ENCODE measurements at places on chromosomes 13 and 19.

DNA sequence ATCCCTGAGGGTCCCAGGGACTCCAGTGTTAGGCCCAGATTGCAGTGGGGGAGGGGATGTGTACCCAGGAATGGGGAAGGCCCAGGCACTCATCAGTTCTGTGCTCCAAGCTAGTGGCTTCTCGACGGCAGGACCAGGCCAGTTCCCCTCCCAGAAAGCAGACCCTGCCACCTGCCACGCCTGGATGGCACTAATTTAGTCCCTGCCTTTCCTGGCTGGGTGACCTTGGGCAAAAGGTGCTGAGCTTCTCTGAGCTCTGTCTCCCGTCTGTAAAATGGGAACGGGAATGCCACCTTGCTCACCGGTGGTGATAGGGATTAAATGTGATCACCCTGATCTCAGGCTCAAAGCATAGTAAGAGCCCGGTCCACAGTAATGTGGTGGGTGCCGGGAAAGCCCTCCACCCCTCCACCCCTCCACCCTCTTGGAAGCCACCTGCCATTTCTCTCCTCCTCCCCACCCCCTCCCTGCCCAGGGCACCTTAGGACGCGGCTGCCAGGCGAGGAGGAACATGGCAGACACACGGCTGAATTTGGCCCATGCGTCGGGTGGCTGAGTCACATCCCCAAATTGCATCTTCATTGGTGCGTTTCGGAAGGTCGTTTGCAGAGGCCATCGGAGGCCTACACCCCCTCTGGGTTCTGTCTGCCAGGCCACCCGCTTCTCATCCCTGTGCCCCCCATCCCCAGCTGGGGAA lies 2.3 kb downstream of the KCNN1 start:
- no peak for DNase-seq

DNA sequence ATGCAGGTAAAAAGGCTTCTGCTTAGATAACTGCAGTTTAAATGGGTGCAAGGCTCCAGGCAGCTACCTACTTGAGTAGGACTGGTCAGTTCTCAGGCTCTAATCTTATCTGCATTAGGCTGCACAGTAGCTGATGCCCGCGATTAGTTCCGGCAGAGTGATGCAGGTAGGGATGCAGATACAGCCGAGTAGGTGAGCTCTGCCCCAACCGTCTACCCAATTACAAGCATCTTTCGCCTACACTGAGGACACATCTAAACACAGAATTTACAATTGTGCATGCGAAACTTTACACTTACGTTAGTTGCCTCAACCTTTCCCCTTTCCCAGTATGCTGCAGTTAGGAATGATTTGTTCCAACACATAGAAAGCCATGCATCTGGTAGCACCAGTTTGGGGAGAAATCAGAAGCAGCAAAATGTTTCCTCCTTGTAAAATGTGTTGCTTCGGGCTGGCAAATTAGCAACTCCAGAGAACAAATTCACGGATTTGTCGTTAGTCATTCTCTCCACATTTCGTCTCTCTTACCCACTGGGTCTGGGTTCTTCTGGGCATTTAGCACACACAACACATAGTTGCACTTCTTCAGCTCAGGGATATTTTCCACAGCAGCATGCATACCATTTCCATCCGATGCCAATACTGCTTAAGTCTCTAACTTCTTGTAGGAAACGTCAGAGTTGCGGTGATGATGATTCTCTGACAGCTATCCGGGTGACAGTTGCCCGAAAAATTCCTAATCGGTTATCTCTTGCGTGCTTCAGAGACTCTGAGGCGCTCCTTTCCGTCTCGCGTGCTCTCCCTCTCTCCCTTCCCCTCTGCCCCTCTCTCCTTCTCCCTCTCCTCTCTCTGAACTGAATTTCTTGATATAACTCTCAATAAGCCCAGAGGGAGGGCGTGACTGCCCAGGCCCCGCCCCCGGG lies at the start of gene PCDH9:
TSS of gene PCDH9 (minus strand) at position 856 of the 923 bp plus-strand sequence. CDS start 1,896 bp downstream, outside the sequence.
- DNase-seq = peak; percentile 23

DNA sequence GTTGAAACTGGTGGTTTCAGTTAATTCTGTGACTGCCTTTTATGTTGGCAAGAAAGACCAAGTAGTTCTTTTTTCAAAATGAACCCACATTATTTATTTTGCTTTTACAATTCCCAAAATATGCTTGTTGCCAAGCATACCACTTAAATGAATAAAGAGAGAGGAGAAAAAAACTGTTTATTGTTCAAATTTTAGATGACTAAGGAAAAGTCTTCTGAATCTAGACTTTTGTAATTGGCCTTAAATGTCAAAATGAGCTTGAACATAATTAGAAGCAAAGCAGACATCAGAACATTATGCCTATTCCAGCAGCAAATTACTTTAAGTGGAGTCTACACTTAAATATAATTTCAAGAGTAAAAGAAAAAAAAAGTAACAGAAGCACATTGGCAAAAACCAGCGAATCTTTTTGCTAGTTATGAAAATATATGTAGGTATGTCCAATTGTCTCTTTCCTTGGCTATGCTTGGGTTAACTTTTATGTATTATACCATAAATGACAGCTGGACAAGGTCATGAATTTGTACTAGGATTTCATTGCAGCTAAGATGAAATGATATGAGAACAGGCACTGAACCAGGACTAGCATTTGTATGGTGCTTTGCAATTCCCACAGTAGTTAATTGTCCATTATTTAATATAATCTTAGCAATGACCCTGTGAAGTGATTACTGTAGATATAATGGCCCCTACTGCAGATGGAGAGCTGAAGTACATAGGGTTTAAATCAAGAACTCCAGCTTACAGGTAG lies 211.9 kb downstream of the NALCN start:
- no peak for DNase-seq

DNA sequence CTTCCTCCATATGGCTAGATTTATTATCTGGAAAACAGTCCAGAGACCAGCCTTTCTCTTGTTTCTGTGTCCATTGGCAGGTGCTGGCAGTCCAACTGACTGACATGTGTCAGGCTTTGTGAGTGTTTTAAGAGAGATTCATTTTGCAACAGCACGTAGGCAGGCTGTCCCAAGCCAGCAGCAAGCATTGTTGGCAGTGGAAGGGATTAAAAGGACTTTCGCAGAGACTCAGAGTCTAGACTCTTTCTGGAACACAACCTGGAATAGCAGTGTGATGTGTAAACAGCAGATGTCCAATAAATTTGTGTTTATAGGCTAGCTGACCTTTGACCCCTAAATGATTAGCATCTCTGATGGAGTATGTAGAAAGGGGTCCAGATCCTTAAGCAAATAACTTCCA lies 222.2 kb upstream of the SERP2 start:
- DNase-seq = no peak

- no peak for DNase-seq
Observed at GRCh38 chr13:39783051-39783450, 127.6 kb downstream of the COG6 start.

DNA sequence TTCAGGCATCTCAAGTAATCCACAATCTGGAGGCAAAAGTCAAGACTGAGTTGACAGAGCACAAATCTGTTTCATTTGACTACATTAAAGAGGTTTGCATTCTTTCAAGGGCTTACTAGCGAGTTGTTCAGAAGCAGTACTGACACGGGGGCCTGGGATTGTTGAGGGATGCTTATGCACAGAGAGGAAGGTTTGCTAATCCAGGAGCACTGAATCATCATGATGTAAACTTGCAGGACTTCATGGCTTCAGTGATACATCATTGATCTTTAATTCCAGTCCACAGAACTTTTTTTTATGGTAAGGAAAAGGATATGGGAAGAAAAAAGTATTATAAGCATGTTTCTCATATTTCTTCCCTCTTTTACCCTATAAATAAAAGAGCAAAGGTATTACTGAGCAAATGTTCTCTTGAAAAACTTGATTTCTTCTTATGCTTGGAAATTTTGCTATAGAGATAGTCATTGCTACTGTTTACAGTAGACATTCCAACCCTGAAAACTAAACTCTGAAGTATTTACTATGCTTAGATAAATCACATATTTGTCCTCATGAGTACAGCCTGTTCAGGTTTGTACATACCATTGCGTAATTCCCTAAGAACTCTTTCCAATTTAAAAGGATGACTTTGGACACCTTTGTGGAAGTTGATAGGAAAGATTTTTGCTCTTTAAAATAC lies 65.8 kb upstream of the KPNA3 start:
- no peak for DNase-seq

- DNase-seq = no peak
Observed at GRCh38 chr13:37870895-37871550, 1.5 kb upstream of the TRPC4 start.

GRCh38 chr19:4337906-4338440 lies 654 bp downstream of the STAP2 start:
- DNase-seq = no peak

DNA sequence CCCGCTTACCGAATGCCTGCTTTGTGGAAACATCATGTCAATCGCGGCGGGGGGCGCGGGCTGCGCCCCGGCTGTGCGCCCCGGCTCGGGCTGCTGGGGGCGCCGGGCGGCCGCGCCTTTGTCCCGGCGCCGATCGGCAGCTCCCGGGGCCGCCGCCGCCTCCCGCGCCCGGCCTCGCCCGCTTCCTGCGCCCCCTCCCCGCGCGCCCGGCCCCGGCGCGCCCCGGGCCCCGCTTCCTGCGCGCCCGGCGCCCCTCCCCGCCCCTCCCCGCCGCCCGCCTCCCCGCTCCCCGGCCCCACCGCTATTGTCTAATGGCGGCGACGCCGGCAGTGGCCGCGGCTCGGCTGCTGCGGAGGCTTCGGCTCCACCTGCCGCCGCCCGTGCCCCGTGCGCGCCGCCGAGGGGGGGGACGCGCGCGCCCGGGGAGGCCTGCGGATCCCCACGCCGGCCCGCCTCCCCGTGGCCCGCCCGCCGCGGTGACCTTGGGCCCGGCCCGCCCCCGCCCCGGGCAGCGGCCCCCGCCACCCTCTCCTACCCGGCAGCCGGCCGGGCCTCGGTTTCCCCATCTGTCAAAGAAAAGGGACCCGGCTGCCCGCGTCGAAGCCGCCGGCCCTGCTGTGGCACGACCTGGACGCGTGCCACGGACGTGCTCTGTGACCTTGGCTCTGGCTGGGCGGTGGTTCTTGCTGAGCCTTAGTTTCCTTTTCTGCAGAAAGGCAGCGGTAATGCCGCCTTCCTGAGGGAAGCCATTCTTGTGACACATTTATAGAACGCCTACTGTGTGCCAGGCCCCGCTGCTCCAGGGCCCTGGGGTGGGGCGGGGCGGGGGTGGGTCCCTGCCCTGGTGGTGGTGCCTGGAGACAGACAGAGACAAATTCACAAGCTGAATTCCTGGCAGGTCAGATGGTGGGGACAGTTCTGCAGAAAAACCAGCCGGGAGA lies at the start of gene TLE5:
TSS of gene TLE5 (minus strand) at position 331 of the 941 bp plus-strand sequence. CDS start at position 36, 295 bp downstream.
- peak; percentile 38 for DNase-seq

GRCh38 chr13:48839171-48839570 lies 136.5 kb upstream of the FNDC3A start:
- DNase-seq = no peak

DNA sequence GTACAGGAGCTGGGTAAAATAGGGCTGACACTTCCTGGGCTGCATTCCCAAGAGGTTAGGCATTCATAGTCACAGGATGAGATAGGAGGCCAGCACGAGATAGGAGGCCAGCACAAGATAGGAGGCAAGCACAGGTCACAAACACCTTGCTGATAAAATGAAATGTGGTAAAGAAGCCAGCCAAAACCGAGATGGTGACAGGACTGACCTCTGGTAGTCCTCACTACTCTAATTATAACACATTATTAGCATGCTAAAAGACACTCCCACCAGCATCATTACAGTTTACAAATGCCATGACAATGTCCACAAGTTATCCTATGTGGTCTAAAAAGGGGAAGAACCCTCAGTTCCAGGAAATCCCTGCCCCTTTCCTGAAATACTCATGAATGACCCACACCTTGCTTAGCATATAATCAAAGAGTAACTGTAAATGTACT lies 20.9 kb upstream of the IGSF23 start:
- no peak for DNase-seq

- peak; percentile 89 for DNase-seq
Observed at GRCh38 chr19:46428239-46429135, at the start of gene PNMA8C. Gene PNMA8C, minus strand, starts transcription at chr19:46428936. Its CDS starts 577 bp downstream, at chr19:46428359.

DNA sequence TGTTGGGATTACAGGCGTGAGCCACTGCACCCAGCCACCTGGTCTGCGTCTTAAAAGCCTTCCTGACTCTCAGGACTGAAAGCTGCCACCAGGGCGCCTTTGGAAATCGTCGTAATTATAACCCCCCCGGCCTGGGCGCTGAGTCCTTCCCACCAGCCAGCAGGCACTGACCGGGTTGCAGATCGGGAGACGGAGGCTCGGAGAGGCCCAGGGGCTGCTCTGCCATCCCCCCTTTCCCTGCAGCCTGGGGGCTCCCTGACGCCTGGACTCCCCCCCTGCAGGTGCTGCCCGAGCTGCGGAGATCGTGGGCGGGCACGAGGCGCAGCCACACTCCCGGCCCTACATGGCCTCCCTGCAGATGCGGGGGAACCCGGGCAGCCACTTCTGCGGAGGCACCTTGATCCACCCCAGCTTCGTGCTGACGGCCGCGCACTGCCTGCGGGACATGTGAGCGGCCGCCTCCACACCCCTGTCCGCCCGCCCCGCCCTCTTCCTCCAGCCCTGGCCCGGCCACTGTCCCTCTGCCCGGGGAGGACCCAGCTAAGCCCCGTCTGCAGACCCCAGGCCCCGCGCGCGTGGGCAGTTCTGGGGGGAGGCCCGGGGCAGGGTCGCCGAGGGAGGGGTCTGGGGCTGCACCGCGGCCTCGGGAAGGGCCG lies 2.5 kb downstream of the PRTN3 start:
- peak; percentile 30 for DNase-seq

DNA sequence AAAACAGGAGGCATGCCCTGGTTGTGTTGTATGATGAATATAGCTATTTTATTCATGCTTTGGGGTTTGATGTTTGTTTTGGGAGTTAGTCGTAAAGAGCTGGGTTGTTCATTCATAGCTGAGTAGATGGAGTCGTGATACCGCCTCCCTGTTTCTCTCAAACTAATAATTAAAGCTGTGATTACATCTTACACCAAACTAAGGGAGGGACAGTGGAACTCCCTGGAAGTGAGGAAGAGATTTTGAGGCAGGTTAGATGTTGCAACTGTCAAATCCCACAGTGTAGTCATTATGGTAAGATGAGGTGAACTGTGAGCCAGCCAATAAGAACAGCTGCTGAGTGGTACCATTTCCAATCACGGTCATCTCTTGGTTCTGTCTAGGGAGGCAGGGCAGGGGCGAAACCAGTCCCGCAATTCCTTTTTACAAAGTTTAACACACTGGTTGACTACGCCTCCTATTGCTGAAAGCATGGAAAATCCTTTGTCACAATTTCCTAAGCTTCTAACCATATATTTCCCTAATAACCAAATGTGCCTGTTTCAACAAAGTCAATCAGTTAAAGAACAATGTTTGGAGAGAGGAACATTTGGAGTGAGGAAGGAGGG lies 207.6 kb upstream of the SERP2 start:
- DNase-seq = no peak

GRCh38 chr19:13104848-13105711 lies 2.4 kb upstream of the LYL1 start:
- DNase-seq = no peak

- no peak for DNase-seq
Observed at GRCh38 chr13:45784755-45785675, 66.5 kb downstream of the SIAH3 start.

Measured in NCI-H1105 treated with DMSO at 0.1 percent for 48 hours (cell line).